Cortex of kidney (tissue), 1 donor: ENCODE measurements at places on chromosomes 4 and X.

DNA sequence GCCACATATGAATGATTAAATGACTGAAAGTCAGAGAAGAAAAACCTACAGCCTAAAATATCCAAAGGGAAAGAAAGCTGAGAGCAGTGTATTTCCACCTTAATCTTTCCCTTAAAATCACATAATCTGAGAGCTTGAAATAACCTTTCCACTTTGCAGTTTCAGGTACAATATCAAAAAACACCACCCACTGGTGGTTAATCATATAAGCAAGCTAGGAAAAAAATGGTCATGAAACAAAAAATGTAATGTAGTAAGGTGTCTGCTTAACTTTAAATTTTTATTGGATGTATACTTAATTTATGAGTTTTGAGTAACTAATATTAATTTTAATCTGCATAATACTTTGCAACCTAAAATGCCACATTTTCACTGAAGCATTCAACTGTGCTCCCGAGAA, 3.2 kb downstream of the PRDM5 start:
- DNase-seq, result no peak

GRCh38 chr4:1543976-1544375, 137.7 kb upstream of the NKX1-1 start:
- DNase-seq, result no peak

- no peak for DNase-seq
Observed at GRCh38 chr4:138216272-138216867, 25.8 kb downstream of the SLC7A11 start.

DNA sequence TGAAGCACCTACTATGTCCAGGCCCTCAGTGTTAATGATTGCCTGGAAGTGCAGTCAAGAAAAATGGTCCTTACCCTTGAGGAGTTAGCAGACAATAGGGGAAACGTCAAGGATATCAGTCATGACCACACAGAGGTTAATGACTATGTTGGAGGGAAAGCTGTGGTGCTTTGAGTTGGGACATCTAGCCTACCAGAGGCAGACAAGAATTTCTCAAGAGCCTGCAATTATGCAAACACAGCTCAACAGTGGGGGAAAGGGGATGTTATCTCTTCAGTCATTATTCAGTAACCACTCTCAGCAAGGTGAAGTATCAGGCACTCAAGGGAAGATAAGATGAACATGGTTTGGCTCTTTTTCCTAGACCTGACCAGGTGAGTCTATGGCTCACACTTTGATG, 7.0 kb upstream of the FGFBP1 start:
- DNase-seq, result no peak

DNA sequence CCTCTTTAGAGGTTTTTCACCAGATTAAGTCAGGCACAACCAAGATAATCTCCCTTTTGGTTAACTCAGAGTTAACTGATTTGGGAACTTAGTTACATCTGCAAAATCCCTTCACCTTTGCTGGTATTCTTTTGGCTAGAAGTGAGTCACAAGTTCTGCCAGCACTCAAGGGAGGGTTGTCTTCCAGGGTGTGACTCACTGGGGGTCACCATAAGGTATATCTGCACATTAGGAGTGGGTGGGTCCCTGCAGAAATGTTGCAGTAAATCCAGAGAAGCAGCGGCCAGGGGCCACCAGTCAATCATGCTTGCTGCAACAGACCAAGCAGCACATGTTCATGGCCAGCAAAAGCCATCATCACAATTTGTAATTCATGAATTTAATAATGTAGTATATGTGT, 59.8 kb upstream of the MAML3 start:
- no peak for DNase-seq

- DNase-seq, result no peak
Observed at GRCh38 chrX:25072247-25072646, 56.5 kb upstream of the ARX start.

GRCh38 chrX:144334577-144334976, 450.7 kb downstream of the UBE2NL start:
- DNase-seq, result no peak

DNA sequence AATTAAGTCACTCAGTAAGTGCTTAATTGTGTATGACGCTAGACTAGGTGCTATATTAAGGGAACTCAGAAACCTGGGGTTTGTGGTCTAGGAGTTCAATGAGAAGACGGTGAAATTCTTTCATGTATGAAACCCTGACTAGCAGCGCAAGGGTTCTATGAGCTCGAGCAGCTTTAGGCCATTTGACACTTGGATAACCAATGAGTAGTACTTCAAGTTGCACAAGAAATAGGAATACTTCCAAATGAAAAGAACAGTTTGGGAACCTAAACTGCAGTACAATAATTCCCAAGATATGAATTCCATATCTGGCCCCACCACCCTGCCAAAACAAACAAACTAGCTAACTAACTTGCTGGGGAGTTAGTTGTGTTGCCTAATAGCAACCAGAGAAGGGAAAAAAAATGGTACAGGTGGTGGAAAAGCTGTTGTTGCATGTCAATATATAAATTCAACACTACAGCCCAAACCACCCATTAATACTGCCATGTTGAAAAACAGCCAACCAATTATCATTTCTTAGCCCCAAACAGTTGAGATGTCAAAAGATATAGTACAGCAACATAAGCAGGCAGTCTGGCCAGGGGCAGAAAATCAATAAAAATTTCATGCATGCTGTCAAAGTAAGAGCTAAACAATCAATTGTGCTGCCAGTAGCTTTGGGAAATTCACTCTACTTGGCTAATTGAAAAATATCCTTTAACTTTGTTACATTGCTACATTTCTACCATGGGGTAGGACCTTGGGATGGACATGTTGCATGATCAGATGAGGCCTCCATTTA, 54.6 kb upstream of the MCF2 start:
- DNase-seq, result no peak

- DNase-seq, result no peak
Observed at GRCh38 chrX:11401966-11402365, 108.8 kb downstream of the AMELX start.

- no peak for DNase-seq
Observed at GRCh38 chr4:53672873-53673272, 81.6 kb upstream of the LNX1 start.

DNA sequence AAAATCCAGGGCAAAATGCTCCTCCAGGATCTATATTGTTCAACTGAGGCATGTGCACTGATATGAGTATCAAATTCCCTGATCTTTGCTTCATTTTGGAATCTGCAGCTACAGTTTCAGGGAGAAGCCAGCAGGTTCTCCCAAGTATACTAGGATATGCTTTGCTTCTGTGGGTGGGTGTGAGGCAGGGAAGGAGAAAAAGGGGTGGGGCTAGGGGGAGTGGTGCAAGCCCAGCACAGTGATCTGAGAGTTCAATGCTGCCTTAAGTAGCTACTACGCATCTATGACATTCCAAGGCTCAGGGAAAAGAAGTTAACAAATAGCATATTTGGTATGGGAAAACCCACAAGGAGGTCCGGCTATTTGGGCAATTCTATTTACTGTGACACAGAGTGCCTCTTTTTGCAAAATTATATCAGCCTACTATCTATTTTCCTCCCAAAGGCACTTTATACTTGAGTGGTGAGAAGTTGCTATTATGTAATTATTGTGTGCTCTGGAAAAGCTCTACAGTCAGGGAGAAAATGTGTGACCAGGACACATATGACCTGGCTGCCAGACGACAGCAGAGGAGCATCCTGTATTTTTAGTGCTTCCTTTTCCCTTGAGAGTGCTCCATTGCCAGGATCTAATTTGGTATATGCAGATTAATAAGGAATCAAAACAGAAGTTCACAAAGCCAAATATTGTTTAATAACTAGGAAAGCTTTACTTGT, 162.0 kb downstream of the RNF150 start:
- no peak for DNase-seq

DNA sequence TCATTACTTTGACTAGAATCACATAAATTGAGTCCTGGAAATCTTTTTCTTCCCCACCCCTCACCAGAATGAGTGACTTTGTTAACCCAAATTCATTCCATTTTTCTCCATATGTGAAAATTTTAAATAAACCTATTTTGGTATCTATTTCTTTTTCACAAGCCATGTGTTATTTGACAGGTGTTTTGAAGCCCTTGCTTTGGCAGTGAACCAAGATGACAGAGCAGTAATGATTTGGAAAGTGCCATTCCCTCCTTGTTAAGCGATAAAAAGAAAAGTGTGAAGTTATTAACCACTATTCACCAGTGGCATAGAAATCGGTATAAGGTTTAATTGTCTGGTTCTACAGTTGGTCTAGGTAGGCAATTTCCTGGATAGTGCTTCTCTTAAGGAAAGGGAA, 66.1 kb downstream of the POLA1 start:
- no peak for DNase-seq

DNA sequence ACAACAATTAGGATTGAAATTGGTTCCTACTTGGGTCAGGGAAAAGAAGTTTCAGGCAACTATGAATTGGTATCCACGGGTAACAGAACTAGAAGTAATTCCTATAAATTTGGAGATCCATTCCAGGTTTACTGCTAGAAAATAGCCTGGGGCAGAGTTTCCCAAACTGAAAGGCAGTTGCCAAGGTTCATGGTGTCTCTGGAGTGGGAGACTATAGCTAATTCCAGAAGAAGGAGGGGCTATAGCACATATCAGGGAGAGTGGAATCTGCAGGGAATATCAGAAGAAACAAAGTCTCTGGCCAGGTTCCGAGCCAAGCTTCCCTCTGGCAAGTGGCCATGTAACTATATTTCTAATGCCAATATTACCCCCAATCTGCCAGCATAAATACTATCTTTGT, 166.3 kb downstream of the GALNTL6 start:
- no peak for DNase-seq

DNA sequence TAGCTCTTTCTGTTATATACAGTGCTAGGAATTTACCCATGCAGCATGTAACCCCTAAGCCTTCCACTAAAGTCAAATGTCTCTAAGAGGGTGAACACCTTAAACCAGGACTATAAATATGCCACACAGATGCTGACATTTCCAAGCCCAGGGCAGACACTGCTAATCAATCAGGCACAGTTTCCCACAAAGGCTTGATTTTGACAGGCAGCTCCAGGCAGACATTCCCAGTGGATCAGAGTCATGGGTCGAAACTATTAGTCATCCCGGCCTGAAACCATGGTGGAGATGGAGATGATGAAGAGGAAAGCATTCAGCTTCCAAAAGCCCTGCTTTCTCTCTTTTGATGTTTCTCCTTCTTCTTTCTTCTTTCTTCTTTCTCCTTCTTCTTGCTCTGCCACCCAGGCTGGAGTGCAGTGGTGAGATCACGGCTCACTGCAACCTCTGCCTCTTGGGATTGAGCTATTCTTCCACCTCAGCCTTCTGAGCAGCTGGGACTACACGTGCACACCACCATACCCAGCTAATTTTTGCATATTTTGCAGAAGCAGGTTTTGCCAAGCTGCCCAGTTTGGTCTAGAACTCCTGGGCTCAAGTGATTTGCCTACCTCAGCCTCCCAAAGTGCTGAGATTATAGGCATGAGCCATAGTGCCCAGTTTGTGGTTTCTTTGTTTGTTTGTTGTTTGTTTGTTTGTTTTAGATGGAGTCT, 21.0 kb upstream of the SORCS2 start:
- DNase-seq, result no peak

GRCh38 chrX:1871887-1872286, 257.0 kb downstream of the ASMT start:
- no peak for DNase-seq

DNA sequence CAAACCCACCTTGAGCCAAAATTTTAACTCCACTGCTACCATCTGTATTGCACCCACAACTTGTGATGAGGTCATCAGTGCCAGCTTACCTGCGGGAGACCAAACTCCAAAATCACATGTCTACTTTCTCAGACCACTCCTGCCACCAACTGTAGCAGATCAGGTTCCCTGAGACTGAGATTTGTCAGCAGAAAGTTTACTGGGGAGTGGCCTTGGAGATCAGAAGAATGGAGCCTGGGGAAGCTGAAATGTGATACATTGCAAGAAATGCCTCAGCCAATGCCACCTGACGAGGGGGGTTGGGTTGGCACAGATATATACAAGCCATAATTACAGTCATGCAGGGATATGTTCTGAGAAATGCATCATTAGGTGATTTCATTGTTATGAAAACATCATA, 19.1 kb downstream of the HAUS3 start:
- no peak for DNase-seq

GRCh38 chr4:71732706-71733105, 51.2 kb downstream of the GC start:
- no peak for DNase-seq

GRCh38 chrX:78958419-78959116, 13.4 kb downstream of the P2RY10 start:
- DNase-seq, result no peak

- no peak for DNase-seq
Observed at GRCh38 chr4:144591401-144591800, 54.6 kb upstream of the HHIP start.

- DNase-seq, result no peak
Observed at GRCh38 chr4:175405961-175406360, 406.1 kb downstream of the GPM6A start.

- no peak for DNase-seq
Observed at GRCh38 chr4:150591406-150591805, 9.5 kb downstream of the MAB21L2 start.

DNA sequence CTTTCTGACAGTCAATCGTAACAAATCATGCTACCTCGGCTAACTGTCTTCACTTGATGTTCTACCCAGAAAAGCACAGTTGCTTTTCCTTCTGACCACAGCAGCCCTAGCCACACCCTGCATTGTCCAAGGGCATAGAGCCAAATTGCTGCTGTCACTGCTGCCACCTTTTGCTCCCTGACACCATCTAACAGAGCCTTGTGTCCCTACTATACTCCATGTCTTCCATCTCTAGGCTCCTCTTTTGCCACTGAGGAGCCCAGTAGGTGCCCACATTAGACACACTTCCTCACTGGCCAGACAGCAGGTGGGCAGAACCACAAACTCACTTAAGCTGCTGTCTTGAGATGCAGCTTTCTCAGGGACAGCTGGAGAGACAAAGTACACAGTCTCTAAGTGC, 91.4 kb downstream of the ANXA3 start:
- no peak for DNase-seq

DNA sequence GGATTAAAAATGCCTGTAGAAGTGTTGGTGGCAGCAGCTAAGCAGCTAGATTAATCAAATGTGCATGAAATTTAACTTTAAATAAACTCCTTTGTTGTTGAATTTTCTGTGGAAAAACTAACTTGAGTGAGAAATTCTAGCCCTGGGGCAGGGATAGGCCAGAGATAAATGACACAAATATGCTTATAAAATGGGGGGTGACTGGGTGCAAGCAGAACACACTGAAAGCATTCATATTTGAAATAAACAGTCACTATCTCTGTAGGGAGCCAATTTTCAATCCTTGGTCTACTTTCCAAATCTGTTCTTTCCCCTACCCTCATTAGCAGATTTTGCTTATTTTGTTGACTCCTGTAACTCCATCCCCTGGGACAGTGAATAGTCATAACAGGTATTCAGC, 47.9 kb downstream of the RBPJ start:
- DNase-seq, result no peak

GRCh38 chr4:169909897-169910296, 116.3 kb downstream of the MFAP3L start:
- no peak for DNase-seq

DNA sequence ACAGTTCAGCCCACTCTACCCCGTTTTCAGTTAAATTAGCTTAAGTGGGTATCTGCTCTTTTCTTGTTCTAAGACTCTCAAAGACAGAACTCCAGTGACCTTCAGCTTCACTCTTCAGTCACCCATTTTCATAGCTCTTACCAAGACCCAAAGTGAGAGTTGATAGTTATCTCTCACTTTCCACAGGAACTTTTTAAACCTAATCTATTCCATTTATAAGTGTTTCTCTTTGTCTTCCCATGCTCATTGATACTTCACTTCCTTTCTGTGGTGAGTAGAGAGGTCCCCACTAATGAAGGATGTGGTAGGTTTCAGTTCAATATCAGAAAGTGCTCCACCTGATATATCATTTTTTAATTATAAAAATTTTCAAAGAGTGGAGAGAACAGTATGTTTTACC, 33.4 kb downstream of the COX18 start:
- DNase-seq, result no peak

GRCh38 chrX:150165776-150166610, 197.1 kb upstream of the MAMLD1 start:
- no peak for DNase-seq
